NCI-H774 (cell line): ENCODE measurements at places on chromosomes 13 and 19.
A peak's percentile ranks its signal among the peaks of the same experiment; 100 is the strongest.

- no peak for DNase-seq
Observed at GRCh38 chr19:810077-810855, 11.5 kb downstream of the PLPPR3 start.

- no peak for DNase-seq
Observed at GRCh38 chr13:75687150-75687763, 51.1 kb downstream of the LMO7 start.

DNA sequence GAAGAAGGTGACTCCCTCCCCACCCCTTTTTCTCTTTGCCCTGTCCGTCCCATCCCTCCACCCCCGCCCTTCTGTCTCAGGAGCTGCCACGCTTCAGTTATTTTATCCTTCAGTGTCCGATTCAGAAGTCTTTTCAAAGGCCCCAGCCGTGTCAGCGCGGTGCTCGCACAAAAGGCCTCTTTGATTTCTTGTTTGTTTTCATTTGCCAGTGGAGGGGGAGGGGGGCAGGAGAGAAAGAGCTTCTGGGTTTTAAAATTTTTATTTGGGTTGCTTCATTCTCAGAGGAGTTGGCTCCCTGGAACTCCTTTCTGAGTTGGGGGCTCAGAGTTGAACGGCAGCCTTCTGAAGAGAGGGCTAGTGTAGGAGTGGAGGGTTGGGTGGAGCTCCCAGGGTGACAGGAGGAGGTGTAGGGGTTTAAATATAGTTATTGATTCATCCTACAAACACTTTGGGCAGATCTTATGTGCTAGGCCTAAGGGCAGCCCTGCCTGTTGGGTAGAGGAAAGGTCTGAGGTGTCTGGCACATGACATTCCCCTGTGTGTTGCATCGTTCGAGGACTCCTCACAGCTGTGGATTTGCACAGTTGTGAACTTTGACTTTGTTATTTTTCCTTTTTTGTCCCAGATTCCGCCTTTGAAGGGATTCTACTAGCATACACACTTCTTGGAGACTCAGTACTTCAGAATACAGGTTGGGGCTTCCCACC lies 36.8 kb downstream of the NFIX start:
- DNase-seq: peak; percentile 6

GRCh38 chr13:102596147-102597028 lies at the start of gene TPP2:
TPP2 (plus strand) TSS chr13:102596986; CDS start chr13:102597039, 53 bp downstream.
- peak; percentile 97 for DNase-seq

GRCh38 chr13:46934749-46935148 lies 37.9 kb upstream of the HTR2A start:
- no peak for DNase-seq

- DNase-seq: peak; percentile 86
Observed at GRCh38 chr19:38506723-38507550, 73.4 kb downstream of the RYR1 start.
